ENCODE measurements at places on chromosomes 2 and 18. TPM values are rescaled to one million over a fixed set of nuclear protein-coding genes. Genes with fewer than 3 reads are reported as not detected.

Gene ARMC9
- polyA plus RNA-seq = 48.6 TPM

- no peak for DNase-seq
Measured at GRCh38 chr2:238415036-238415764, 11.5 kb upstream of the ASB1 start.

DNA sequence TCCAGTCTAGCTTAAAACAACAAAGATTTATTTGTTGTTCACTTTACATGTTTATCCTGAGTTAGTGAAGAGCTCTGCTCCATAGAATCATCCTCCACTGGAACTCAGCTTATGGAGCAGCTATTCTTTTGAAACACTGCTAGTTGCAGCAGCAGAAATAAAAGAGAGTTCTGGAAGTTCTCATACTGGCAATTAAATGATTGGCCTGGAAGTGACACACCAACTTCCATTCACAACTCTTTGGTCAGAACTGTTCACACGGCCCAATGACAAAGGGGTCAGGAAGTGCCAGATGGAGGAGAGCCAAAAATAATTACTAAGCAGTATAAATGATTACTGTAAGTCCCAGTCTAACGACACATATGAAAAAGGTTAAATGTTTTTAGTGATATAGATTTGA lies 39.1 kb downstream of the FBXO11 start:
- DNase-seq = peak; percentile 72

GRCh38 chr2:4134551-4135550 lies 431.5 kb downstream of the DCDC2C start:
- no peak for DNase-seq

DNA sequence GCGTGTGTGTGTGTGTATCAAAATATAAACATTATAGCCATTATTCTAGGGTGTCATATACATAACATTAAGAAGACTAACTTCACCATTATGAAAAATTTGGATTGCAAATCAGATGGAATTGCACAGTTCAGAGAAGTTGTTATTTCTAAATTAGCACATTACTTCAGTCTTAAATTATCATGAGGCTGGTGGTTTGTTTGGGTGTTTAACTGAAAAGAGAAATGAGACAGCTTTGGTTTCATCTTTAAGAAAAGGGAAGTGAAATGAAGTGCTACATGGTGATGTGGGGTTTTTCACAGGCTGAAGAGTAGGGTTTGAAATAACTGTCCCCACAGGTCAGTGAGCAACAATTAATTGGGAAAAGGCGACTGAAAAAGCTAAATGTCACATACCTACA lies 161.2 kb upstream of the XIRP2 start:
- DNase-seq = no peak

DNA sequence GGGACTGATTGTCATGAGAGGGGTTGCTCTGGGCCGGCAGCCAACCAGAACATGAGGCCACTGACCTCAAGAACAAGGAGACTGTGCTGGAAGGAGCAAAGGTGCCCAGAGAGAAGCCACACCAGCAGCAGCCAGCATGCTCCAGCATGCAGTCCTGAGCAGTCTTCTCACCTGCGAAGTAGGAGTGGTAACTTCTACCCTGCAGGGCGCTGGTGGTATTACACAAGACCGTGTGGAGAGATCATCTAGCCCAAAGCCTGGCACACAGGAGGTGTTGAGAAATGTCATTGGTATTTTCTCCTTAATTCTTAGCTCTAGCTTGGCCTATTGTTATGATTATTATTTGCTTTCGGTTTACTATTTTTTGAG lies 132.7 kb downstream of the TSN start:
- DNase-seq = no peak

GRCh38 chr2:11932048-11932512 lies 185.6 kb downstream of the LPIN1 start:
- no peak for DNase-seq

DNA sequence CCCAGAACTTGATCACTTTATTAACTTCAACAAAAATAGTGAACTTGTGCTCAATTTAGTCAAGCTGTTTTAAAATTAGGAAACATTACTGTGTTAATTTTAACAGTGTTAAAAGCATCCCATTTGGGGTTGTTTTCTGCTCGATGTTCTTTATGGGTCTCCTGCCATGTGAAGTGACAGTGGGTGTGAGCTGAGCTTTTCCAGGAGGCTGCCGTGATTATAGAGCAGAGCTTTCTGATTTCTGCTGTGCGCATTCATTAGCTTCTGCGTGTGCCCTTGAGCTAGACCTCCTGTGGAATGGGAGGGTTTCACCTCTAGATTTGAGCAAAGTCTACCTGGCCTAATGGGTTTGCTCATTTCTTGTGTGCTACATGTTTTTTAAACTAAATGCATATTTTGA lies 121.5 kb downstream of the WDSUB1 start:
- peak; percentile 76 for DNase-seq
